Stimulated activated CD4-positive, alpha-beta T cell treated with anti-CD3 and anti-CD28 coated beads, Interleukin-4, amount 100 ng/mL, for 24 hours (primary cell): ENCODE measurements at places on chromosomes 11 and 22.

DNA sequence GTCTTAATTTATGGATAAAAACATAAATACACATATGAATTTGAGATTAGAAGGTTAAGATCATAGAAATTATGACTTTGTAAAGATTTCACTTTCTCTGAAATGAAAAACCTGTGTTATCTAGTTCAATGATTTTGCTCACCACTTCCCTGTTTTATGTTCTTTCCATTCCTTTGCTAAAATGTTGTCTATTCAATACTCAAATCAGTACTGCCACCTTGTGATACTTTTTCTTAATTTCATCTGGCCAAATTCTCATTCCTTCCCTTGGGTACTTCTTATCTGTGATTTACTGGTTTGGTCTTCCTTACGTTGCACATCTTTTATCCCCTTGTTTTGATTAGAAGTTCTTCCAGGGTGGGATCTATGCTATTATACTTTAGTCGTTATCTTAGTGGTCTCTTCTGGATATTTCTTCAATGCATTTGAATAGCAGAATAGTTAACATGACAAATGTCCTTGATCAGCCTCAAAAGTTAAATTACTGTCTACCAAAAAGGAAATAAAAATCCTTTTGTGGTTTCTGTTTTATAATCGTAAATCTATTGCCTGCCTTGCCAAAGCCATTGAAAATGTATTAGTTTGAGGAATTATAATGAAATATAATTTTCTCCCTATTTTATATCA, 197.0 kb downstream of the PGR start:
- no peak for DNase-seq

- no peak for DNase-seq
Observed at GRCh38 chr22:36145881-36146280, 14.7 kb downstream of the APOL3 start.

- DNase-seq = no peak
Observed at GRCh38 chr11:64872790-64873488, 5.5 kb downstream of the EHD1 start.

DNA sequence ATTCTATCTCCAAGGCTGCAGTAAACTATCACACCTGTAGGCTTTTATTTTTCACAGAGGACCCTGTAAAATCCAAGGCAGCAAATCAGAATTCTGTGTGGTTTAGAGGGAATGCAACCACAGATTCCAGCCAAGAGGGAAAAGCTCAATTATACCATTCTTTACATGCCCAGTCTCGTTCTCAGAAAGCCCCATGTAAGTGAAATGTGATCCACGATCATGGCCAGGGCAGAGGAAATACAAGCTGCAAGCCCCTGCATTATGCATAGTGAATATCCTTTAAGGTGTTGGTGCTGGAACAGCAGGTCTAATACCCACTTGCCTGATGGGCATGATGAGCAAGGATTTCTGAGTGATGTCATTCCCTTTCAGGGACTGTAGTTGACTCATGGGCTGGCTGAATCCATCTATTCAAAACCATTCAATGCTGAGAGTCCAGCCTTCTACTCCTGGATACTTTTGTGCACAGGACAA, 198.7 kb upstream of the MTMR2 start:
- DNase-seq = no peak

DNA sequence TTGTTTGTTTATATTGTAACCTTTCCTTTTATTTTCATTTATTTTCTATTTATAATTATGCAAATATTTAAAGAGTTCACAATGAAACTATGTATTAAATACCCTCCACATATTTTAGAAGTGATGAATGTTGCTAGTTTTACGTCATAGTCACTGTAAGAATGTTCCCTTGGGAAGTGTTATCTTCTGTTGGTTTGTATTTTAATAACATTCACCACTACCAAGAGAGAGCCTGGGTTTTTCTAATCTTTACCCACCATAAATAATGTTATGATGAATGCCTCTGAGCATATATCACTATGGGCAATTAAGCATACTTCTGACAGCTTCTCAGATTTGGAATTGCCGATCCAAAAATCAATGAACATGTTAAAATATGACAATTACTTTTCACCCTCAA, 80.7 kb downstream of the GGT1 start:
- DNase-seq = no peak

- no peak for DNase-seq
Observed at GRCh38 chr11:35594680-35595079, 23.6 kb upstream of the FJX1 start.

DNA sequence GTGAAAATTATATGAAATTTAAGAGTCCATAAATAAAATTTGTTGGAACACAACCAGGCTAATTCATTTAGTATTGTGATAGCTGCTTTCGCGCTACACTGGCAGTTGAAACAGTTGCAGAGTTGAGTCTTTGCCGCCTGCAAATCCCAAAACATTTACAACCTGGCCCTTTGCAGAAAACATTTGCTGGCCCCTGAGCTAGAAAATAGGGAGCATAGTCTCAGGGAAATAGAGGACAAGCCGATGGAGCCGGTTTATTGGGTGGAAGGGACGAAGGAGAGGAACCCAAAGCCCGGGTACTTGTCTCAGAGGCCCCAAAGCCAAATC, 527 bp upstream of the SAC3D1 start:
- DNase-seq = no peak

DNA sequence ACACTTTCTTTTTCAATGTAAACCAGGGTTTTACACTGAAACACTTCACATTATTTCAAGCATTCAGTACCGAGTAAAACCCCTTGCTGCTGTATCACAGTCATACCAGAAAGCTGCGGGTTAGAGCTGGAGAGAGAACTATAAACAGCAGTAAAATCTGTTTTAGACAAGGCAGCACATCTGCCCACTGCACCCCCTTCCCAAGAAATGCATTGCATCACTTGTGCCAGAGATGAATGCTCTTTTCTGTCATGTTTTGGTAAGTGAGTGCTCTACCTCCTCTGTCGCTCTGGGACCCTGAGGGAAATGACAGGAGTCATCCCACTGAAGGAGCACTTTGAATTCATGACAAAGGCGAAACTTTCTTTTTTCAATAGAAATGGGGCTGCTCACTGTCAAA, 107.2 kb downstream of the MAML2 start:
- peak; percentile 74 for DNase-seq

GRCh38 chr11:10518123-10518522, 22.9 kb downstream of the RNF141 start:
- no peak for DNase-seq

DNA sequence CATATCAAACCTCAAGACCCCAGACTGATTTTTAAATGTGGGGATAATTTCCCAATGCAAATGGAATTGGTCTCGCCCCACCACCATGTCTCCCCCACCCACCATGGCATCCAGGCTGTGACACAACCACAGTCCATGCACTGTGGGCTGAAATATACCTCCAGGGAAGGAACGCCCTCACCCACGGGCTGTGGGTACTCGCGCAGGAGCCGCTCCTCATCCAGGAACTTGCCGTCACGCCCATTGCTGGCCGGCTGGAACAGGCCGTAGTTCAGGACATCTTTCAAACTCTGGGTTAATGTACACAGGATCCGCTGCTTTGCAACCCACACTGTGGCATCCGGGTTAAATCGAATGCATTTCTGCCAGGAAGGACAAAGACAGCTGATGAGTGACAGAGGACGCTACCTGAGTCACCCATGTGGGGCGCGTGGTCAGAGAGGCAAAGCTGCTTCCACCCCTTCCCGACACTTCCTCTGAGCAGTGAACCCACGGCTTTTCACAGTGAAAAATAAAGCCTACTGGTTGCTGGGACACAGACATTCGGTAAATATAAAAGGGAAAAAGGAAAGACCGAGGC, 133.6 kb downstream of the SHANK2 start:
- no peak for DNase-seq

- DNase-seq = no peak
Observed at GRCh38 chr22:20798974-20799373, 25.1 kb downstream of the SERPIND1 start.

- DNase-seq = no peak
Observed at GRCh38 chr11:27783701-27784355, 83.6 kb upstream of the BDNF start.

GRCh38 chr11:72072348-72072747, 8.0 kb downstream of the NUMA1 start:
- no peak for DNase-seq

GRCh38 chr22:41587347-41587723, 2.3 kb downstream of the PMM1 start:
- no peak for DNase-seq

DNA sequence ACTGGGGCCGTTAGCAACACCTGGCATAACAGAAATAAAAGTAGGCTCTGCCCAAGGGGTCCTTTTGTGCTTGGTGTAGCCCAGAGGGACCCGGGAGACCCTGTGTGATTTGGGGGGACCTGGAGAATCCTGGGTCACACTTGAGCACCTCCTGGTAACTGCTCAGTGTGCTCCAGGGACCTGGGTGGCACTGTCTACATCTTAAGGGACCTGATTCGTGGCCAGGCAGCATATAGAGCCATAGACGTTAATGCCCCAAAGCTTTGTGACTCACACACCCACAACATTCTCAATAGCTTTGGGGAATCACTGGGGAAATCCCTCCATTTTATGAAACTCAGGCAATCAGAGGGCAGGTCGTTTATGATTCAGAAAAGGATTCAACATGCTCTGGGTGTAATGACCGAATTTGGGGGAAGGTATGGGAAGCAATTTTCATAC, 3.6 kb upstream of the IGF2 start:
- DNase-seq = peak; percentile 72

- DNase-seq = no peak
Observed at GRCh38 chr11:111932611-111932950, 4.6 kb upstream of the DIXDC1 start.

DNA sequence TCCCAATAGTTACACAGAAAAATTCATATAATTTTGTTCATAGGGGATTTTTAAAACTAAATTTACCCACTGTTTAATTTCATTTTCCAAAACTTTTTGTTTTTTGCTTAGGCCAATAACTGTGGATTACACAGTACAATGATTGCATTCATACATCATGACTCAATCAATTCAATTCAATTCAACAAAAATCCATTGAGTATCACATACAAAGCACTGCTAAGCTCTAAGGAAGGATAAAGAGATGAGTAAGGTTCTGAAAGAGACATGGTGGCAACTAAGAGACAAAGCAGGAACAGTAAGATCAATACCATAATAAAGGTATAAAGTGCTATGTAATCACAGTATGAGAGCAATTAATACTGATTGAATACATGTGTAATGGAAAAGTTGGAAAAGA, 9.4 kb upstream of the LAYN start:
- no peak for DNase-seq

DNA sequence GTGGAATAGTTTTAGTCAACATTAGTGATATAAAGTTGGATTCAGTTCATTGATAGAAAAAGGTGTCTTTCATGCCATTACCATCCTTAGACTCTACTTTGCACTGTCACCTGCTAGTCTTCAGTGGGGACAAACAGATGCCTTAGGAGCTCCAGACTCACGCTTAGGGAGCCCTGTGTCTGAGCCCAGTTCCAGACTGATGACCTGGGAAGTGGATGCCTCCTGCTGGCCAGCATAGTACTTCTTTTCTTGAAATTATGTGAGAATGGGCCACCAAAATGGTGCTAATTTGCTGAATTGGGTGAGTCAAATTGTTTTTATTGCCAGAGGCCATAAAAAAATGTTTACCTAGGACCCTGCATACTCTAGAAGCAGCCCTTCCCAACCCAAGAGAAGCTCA, 53.9 kb downstream of the NOX4 start:
- DNase-seq = no peak

DNA sequence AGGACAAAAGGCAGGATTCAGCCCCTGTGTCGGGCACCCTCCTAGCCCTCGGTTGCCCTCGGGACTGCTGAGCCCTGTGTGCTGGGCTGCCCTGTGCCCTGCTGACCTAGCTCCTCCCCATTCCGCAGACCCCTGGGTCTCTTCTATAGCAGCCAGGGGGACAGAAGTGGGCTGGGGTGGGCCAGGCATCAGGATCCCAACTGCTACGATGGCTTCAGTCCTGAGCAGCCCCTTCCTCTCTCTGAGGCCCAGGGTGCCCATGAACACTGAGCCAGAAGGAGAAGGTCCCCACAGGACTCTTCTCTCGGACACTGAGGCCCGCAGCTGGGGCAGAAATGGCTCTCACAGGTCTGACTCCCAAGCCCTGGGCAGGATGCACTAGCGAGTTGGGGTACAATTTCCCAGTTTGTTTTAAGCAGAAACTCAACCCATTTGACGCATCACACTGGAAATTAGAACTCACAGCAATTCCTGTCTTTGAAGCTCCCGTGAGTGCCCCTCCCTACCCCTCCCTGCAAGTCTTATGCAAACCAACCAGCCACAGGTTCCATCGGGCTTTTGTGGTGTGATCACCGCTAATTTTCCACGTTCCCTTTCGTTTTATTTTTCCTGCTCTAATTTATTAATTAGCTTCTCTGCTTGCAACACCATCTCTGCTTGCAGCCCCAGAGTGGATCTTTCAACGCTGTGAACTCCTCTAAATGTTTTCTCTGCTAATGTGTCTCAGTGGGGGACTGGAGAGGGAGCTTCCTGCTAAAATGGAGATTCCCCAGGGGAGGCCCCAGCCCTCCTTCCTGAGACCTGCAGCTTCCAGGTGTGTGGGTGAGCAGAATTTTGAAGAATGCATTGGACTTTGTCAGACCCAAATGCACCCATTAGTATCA, 56.7 kb downstream of the PHF21B start:
- no peak for DNase-seq

GRCh38 chr22:28123989-28124766, 205.1 kb upstream of the PITPNB start:
- DNase-seq = no peak

DNA sequence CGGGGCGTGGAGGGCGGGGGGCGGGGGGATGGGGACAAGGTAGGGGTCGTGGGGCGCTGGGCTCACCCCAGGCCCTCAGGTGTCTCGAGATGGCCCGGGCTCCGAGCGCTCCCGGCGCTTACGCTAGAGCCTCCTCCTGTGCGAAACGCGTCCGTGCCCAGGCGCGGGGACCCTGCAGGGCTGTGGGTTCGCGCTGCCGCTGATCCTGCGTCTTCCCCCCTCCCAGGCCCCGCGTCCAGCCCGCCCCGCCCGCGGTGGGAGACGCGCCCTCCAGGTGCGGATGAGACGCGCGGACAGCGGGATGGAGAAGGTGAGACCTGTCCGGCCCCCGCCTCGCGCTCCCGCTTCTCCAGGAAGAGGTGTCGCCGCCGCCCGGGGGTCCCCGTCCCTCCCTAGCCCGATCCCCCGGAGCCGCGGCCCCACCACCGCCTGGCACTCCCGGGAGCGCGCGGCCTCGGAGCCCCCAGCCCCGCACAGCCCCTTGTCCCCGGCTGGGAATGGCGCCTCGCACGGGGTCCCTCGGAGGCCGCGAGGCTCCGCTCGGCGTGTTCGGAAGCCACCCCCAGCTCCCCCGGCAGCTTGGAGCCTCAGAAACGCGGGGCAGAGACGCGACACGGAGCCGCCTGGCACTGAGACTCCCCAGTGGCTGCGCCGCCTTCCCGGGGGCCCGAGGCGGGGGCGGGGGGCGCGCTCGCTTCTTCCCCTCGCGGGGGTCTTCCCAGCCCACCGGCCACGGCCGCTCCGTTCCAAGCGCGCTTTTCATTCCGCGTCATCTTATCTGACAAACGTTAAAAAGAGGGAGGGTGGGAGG, 27.6 kb upstream of the TOLLIP start:
- DNase-seq = peak; percentile 32
